ENCODE measurements at places on chromosomes 13 and 19.

- no peak for DNase-seq
Measured at GRCh38 chr19:16067205-16067938, 8.9 kb upstream of the TPM4 start.

- no peak for DNase-seq
Measured at GRCh38 chr13:36882829-36883390, 37.1 kb downstream of the SMAD9 start.

DNA sequence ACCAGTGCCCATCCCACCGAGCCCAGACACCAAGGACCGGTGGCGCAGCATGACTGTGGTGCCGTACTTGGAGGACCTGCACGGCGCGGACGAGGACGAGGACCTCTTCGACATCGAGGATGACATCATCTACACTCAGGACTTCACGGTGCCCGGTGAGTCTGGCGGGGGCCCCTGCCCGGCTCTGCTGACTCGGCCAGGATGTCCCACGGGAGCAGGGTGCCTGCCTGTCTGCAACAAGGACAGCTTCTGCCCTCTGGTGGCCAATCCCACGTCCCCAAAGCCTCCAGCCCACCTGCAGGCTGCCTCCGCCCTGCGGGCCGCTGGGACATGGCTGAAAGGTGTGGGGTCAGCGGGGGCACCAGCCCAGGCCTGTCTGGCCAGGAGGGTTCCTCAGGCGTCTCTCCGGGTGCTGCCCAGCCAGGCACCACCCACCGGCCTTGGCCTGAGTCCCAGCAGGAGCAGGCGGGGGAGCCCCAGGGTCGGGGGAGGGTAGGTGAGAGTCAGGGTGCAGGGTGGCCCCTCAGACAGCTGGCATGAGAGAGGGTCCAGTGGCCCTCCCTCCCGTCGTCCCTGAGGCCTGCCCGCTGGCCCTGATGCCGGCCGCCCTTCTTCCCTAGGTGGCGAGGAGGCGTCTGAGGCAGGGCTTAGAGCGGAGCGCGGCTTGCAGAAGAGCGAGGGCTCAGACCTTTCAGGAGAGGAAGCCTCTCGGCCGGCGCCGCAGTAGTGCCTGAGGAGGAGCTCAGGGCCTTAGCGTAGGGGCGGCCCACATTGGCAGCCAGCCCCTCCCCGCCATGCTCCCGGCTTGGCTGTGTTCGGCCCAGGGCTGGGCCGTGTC lies 14.6 kb downstream of the CBARP start:
- no peak for DNase-seq

GRCh38 chr13:97223037-97223710 lies 1.0 kb downstream of the MBNL2 start:
- DNase-seq: peak; percentile 63

GRCh38 chr13:23715092-23715761 lies 145.0 kb downstream of the TNFRSF19 start:
- no peak for DNase-seq

DNA sequence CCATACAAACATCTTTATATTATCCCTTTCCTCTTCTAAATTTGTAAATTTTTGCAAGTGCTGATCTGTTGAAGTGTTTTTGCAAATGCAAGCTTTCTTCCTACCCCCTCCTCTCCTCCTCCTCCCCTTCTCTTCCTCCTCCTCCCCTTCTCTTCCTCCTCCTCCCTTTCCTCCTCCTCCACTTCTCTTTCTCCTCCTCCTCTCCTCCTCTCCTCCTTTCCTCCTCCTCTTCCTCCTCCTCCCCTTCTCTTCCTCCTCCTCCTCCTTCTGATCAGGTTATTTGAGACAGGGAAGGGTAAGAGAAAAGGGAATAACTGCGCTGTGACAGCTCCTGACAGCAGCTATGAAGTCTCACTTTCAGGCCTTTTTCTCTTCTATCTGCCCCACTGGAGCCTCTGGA lies 8.9 kb downstream of the TNFSF13B start:
- no peak for DNase-seq

All from NCI-H2081 (cell line).